GM12878 (cell line): ENCODE measurements at places on chromosomes 2 and 18. TPM values are rescaled to one million over a fixed set of nuclear protein-coding genes. Genes with fewer than 3 reads are reported as not detected.

C2orf72 gene
- total RNA-seq: 0.08 and 0.18 TPM in 2 replicates

COL5A2 gene
- 0.64 and 0.74 TPM in 2 replicates for total RNA-seq

DNA sequence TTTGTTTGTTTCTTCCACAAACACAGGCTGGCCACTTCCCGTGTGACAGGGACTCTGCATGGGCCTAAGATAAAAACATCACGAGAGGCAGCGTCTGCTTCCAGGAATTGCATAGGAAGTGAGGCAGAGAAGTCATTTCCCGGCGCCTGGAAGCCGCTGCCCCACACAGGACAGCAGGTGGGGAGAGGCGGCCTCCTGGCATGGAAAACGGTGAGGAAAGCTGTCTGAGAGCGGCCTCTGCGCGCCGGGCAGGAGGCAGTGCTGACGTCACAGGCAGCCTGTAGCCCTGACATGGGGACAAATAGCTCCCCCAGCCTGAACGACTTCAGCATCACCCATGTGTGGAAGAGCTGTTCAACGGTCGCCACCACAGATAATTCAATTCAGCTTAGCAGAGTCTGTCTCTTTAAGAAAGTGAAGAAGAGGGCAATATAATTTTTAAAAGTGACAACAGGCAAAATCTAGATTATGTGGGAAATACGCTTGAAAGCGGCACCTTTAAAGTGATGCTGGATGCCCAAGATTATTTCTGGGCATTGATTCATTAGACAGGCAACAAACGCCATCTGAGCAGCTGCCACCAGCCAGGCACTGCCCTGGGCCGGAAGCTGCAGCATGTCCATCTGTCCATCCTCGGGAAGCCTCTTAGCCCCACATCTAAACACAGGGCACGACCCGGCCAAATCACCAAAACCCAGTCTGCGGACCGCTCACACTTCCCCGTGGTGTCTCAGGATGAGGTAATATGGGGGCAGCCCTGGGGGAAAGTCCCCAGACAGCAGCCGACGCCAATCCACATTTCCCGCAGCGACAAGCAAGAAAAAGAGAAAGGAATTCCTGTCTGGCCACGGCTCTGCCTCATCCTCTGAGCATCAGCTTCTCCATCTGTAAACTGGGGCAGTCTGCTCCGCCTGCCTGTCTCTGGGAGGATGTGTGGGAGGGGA, 138.9 kb downstream of the PXDN start:
- DNase-seq: no peak

UGT1A3 gene
- total RNA-seq: not detected in 2 replicates

- DNase-seq: no peak
These were observed 618 bp upstream of the CHN1 start for GRCh38 chr2:175005733-175006264.

- no peak for DNase-seq
These were observed 200.4 kb downstream of the MEMO1 start for GRCh38 chr2:31810200-31810917.

DNA sequence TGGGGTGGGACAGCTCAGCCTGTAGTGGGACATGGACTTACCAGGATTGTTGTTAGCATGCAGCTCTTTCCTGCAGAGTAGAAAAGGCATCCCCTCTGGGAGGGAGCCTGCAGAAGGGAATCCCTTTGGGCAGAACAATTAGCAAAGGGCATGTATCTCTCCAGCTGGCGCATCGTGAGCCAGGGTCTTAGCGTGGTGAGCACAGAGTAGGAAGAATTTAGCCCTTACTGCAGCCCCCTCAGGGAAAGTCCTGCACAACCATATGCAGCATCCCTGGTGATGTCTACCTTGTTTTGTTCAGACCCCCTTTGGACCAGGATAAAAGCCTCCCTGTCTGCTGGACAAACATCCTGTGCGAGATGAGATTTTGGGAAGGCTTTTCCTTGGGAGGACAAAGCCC, 292.1 kb downstream of the SLC4A3 start:
- DNase-seq: no peak

TRIM54 gene
- total RNA-seq: not detected in 2 replicates

GPBAR1 gene
- 0.13 and 0.36 TPM in 2 replicates for total RNA-seq

RAB6C gene
- total RNA-seq: not detected in 2 replicates

DNA sequence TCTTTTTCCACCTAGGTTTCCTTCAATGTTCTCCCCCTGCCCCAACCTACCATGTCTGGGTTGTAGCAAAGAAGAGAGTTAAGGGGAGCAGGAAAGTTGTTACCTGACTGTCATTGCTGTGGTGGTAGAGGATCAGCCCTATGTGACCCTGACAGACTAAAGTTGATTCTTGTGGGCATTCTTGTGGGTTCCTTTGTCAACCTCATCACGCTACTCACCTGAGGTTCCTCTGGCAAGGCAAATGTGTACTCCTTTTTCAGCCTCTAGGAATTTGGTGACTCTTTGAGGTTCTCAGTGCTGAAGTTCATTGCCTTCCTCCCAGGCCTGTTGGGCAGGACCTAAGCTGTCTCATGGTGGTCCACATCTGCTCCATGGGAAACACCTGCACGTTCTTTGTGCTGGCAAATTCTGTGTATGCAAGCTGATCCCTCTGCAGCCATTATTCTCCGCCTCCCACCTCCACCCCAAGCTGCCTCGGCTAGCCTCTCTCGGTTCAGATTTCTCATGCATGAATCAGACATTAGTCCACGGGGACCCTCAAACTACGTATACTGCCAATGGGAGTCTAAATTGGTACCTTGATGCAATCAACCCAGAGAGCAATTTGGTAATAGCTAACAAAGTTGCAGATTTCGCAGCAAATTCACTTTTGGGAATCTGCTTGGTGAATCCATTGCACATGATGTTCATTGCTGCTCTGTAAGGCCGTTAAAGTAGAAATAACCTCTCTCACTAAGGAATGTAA, 1.5 kb upstream of the GMCL1 start:
- no peak for DNase-seq

- DNase-seq: no peak
These were observed 247.7 kb downstream of the ICOS start for GRCh38 chr2:204184226-204184625.

DNA sequence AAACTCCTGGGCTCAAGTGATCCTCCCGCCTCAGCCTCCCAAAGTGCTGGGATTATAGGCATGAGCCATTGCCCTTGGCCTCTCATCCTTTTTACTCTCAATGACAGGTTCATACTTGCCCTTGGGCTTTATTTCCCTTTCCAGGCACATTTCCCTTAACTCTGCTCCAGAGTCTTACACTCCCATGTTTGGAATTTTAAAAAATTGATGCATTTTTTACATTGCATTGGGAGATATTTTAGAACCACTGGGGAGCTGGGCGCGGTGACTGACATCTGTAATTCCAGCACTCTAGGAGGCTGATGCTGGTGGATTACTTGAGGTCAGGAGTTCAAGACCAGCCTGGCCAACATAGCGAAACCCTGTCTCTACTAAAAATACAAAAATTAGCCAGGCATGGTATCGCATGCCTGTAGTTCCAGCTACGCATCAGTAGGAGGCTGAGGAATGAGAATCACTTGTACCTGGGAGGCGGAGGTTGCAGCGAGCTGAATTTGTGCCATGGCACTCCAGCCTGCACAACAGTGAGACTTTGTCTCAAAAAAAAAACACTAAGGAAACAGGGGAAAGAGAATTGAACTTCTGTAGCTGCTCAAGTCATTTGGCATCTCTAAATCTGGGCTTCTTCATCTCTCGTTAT, 18.2 kb downstream of the TGIF1 start:
- no peak for DNase-seq

TEKT4 gene
- total RNA-seq: 0.13 TPM in 1 of 2 replicates, not detected in the other

DHX57 gene
- total RNA-seq: 13.7 and 15.8 TPM in 2 replicates

REG1B gene
- 2.7 and 3.9 TPM in 2 replicates for total RNA-seq

DNA sequence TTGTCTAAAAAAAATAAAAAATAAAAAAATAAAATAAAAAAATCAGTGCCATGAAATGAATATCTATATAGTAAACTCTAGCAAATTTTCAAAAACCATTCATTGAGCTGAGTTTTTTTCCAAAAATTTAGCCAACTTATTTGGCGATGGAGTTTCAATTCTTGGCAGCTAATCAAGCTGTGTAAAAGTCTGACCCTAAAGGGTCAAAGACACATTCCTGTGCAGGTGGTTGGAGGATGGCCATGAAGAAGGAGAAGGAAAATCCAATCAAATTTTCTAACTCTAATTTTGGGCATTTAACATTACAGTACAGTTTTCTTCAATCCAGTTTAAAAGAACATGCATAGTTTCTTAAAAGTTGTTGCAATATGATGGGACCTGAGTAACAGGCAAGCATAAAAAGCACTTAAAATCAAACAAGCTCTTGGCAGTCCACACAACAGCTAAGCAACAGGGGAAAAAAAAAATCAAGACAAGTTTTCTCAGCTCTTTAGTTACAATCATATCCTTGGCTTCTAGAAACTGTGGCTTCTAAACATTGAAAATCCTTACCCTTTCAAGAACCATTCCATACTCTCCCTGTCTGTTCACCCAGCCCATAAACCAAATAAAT, 54.5 kb downstream of the ACVR1 start:
- no peak for DNase-seq

RALBP1 gene
- total RNA-seq: 46.9 and 50.5 TPM in 2 replicates

PROM2 gene
- total RNA-seq: not detected in 2 replicates

DNA sequence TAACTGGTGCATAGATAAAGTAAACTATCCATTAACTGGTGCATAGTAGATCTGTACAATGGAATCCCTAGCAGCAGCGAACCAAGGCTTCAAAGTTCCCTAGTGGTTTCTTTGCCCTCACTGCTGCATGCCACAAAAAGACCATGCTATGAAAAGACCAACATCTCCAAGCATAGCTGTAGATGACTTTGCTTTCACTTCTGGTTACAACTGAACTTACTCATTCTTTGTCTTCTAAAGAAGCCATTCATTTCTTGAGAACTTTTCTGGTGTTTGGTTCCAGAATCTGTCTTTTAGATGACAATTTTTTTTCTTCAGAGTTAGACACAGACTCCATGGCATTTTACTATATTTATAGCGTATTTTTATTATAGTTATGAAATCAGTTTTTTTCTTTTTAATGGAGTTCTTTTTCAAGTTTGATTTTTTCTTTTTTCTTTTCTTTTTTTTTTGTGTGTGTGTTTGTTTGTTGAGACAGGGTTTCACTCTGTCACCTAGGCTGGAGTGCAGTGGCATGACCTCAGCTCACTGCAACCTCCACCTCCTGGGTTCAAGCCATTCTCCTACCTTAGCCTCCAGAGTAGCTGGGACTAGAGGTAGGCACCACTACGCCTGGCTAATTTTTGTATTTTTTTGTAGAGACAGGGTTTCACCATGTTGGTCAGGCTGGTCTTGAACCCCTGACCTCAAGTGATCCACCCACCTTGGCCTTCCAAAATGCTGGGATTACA, 63.6 kb downstream of the SLC35F5 start:
- peak; percentile 78 for DNase-seq

POTEF gene
- total RNA-seq: not detected in 2 replicates

- no peak for DNase-seq
These were observed 87.4 kb upstream of the SALL3 start for GRCh38 chr18:78892177-78892576.

- no peak for DNase-seq
These were observed 928.8 kb downstream of the CNTNAP5 start for GRCh38 chr2:124953921-124954320.

GRCh38 chr2:117774716-117775115, 39.8 kb upstream of the DDX18 start:
- no peak for DNase-seq

CCDC93 gene
- 15.8 and 17.1 TPM in 2 replicates for total RNA-seq

CPO gene
- not detected in 2 replicates for total RNA-seq

DNA sequence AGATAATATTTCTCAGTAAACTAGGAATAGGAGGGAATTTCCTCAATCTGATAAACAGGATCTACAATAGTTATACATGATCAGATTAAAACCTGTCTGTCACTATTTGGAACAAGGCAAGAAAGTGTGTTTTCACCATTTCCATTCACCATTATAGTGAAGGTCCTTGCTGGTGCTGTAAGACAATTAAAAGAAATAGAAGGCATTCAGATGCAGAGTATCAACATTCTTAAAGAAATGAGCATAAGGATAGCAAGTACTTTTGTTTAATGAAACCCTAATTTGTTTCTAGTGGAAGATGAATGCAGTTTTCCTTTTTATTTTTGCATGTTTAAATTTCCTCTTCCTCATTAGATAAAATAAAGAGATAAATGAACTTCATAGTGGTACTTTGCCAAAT, 693.7 kb downstream of the PLCL1 start:
- DNase-seq: no peak

SDC1 gene
- 31.0 and 33.1 TPM in 2 replicates for total RNA-seq

IL36B gene
- total RNA-seq: not detected in 2 replicates

LINC00305 gene
- total RNA-seq: not detected in 2 replicates

LOXL3 gene
- 25.1 and 29.0 TPM in 2 replicates for total RNA-seq

DNA sequence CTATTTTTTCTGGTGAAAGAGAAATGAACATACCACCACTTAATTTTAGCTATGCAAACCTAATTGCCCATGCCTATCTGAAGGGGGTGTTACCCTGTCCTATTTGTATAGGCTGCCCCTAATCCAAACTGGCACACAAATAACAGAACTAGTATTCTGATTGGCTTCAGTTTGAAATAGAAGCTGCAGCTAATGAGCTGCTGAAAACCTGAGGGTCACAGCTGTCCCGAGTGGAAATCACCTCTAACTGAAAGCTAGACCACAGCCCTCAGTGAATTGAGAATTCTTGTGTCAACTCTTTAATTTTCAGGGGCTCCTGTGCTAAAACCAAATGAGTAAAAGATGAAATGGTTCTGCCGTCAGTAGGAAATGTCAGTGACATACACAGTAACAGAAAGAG, 28.7 kb downstream of the CCDC141 start:
- peak; percentile 84 for DNase-seq

GRB14 gene
- total RNA-seq: not detected in 2 replicates

ALLC gene
- not detected in 2 replicates for total RNA-seq
